AG04449 (cell line): ENCODE measurements at places on chromosomes 13 and 19.

DNA sequence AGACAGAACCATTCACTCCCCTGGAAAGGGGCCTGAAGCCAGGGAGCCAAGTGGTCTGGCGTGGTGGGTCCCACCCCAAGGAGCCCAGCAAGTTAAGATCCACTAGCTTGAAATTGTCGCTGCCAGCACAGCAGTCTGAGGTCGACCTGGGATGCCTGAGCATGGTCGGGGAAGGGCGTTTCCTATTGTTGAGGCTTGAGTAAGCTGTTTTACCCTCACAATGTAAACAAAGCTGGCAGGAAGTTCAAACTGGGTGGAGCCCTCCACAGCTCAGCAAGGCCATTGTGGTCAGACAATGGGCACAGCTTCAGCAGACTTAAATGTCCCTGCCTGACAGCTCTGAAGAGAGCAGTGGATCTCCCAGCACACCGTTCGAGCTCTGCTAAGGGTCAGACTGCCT is 195.6 kb upstream of the DACH1 start:
- no peak for DNase-seq

DNA sequence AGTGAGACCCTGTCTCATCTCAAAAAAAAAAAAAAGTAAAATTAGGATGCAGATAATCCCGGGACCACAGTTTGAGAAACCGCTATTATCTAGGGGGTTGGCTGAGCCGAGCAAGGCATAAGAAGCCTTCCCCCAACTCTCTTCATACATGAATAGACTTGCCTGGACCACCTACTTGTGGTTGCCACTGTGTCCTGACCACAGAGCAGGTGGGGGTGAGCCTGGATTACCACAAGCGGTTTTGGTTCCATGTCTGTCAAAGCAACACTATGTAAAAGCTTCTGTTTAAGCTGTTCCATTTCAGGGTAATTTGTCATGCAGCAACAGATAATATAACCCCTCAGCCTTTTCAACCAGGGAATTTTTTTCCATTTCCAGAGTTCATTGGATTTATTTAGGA is 3.3 kb upstream of the NAPA start:
- no peak for DNase-seq

GRCh38 chr13:109427695-109428094 is 358.7 kb downstream of the IRS2 start:
- DNase-seq, result no peak

DNA sequence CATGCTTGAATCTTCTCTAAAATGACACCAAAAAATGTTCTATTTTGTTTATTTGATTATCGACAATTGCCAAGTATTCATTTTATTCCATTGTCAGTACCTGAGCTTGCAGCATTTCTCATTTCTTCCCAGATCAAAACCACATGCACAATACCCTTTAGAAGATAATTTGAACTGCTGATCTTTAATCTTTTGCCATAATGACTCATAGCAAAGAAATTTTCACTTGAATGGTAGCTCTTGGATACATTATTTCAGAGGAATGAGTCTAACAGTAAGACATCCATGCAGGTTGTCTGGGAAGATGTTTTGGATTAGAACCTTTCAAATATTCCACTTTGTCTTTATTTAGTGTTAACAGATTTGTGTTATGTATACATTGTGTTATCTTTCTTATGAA is 42.0 kb upstream of the RXFP2 start:
- no peak for DNase-seq

GRCh38 chr13:20254076-20254475 is 22.0 kb upstream of the GJB6 start:
- DNase-seq, result no peak

GRCh38 chr19:5123646-5124045 is 154.7 kb downstream of the KDM4B start:
- no peak for DNase-seq

DNA sequence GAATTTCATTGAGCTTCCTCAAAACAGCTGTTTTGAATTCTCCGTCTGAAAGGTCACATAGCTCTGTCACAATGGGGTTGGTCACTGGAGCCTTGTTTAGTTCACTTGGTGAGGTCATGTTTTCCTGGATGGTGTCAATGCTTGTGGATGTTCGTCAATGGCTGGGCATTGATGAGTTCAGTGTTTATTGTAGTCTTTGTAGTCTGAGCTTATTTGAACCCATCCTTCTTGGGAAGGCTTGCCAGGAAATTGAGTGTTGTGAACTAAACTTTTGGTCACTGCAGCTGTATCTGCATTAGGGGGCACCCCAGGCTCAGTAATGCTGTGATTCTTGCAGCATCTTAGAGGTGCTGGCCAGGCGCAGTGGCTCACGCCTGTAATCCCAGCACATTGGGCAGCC is 22.0 kb downstream of the BLOC1S3 start:
- no peak for DNase-seq

GRCh38 chr19:41449079-41449864 is 6.3 kb downstream of the ERICH4 start:
- no peak for DNase-seq

GRCh38 chr13:42895776-42896175 is 96.3 kb downstream of the EPSTI1 start:
- DNase-seq, result no peak

DNA sequence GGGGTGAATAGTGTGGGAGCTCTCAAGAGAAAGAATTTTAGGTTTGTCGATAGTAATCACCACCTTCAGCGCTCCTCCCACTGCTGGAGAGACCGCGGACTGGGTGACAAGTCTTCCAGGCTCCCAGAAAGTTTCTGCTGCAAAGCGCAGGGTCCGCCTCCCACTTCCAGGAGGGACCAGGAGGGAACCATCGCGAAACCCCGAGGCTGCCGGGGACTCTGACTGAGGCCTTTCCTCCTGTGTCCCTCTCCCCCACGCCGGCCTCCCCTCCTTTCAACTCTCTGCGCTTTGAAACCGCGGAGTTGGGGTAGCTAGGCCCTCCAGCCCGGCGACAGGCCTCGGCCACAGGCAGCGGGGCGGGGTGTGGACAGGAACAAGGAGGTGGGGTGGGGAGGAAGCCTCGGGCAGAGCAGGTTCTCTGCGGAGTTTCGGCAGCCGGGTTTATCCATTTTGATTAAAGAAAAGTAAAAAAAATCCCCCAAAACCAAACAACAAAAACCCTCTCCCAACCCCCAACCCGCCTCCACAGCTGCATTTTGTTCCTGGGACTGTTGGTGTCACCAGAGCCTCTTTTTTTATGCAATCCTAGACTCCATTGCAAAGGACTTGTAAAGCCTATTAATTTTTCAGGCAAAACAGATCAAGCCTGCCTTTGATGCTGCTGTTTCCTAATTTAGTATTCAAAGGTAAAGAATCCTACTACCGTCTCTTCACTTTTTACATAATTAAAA is 157.2 kb downstream of the TM9SF2 start:
- no peak for DNase-seq

DNA sequence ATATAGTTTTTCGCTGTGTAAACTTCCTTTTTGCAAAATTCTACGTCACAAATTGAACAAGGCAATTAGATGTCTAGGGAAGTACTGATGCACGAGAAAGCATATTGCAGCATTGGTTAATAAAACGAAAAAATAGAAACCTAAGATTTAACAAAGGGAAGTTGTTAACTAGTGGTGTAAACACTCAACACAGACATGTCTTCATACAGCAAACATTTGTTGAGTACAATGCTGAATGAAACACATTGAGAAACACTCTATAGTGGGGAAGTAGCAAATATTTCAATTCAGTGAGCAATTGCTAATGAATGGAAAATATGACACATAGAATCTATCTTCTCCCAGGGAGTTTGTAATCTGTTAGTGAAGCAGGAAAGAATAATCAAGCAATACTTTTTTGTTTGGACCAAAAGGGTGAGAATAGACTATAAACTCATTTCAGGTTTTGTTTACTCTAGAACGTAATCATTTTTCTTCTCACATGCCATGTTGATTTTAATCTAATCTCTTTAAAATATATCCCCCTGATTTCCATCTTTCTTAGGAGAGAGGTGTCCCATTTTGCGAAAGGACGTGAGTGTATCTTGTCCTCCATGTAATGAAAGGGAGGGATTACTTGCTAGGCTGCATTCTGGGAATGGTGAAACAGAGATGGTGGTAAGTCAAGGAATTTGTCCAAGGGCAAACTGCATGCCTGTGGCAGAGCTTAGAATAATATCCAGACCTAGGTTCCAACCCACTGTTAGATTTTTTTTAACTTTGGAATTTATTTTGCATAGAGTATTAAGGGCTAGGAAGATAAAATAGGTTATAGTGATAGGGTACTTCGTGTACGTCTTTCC is 1.7 kb upstream of the ANKRD10 start:
- peak; percentile 71 for DNase-seq

DNA sequence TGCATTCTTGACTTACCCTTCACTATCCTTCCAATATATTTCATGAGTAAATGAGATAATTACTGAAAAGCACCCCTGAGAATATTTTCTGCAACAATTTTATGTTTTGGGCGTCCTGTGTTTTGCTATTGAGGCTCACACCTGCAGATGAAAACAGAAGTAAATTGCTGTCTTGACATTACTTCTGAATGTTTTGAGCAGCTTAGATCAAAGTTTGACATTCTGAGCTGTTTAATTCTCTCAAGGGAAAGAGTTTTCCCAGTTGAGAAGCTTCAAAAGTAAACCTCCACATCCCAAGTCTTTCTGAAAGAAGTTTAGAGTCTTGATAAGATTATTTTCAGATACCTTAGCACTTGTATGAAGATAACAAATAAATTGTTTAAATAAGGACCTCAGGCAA is 1667.2 kb upstream of the SLC10A2 start:
- DNase-seq, result no peak

- DNase-seq, result no peak
Observed at GRCh38 chr13:61192826-61193225, 222.8 kb downstream of the PCDH20 start.

GRCh38 chr19:40565910-40566495 is 10.7 kb upstream of the SHKBP1 start:
- DNase-seq, result no peak

- no peak for DNase-seq
Observed at GRCh38 chr19:14158276-14159023, 22.1 kb upstream of the ASF1B start.

- DNase-seq, result no peak
Observed at GRCh38 chr19:30563691-30564090, 191.5 kb downstream of the ZNF536 start.

DNA sequence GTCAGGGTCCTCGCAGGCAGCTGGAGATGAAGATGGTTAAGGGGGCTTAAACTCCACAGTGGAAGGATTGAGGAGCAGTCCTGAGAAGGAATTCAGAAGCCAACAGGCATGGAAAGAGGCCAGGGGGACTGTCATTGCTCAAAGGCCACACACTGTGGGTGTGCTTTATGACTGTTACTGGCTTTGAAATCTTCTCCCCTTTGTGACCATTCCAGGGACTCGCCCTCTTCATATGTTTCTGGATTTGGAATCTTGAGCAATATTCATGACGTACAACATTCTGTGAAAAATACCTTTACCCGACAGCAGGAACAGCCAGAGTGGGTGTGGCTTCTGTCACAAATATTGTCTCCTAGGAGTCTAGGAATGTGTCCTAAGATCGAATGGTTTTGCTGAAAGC is 16.6 kb downstream of the CEACAM7 start:
- DNase-seq, result no peak

GRCh38 chr13:33265133-33265532 is 20.4 kb downstream of the STARD13 start:
- DNase-seq, result no peak

- DNase-seq, result no peak
Observed at GRCh38 chr13:60226507-60226906, 62.8 kb upstream of the DIAPH3 start.

DNA sequence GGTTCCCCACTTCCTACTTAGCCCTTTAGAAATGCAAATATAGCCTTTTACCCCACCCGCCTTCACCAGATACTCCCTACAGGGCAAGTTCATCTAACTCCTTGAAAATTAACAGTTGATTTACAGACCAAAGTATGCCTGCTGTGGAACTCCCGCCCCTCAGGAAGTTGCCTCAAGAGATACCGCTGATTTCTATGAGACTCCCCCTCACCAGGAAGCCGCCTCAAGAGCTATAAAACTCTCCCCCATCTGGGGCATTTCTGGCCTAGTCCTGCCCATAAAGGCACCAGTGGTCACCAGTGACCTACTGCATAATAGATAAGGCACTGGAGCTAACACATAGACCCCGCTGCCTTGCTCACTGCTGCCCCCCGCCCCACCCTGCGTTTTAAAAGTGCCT is 201.7 kb upstream of the UBL3 start:
- no peak for DNase-seq

DNA sequence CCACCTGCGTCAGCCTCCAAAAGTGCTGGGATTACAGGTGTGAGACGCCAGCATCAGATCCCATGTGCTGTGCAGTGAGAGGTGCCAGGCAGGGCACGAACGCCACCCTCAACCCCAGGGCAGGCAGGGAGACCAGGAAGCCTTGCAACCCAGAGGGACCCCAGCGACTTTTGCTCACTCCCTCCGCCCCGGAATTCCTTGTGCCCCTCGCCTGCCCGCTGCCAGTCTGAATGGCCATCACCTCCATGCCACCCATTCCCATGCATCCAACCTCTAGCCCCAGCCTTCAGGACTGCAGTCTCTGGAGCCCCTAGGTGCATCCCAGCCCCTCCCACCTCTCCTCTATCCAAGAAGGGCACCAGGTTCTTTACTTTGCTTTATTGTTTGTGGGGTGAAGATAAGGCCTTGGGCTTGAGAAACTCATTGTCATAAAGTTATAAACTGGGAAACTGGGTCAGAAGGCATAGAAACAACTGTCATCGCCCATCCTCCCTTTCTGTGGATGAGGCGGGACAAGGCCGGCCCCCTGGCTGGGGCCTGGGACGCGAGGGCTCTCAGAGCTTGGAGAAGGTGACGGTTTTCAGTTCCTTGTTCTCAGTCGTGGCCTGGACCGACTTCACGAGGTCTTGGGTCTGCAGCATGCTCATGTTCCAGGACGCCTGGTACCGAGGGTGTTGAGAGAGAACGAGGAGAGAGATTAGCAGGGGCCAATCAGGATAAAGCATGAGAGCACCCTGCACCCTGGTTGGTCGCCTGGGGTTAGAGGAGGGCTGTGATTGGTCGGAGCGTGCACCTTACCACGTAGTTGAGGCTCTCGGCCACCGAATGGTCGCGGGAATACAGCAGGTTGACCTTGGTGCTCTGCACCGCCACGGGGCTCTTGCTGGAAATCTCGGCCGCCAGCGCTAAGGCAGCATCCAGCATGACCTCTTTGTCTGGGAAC is 2.6 kb upstream of the LGALS4 start:
- no peak for DNase-seq

DNA sequence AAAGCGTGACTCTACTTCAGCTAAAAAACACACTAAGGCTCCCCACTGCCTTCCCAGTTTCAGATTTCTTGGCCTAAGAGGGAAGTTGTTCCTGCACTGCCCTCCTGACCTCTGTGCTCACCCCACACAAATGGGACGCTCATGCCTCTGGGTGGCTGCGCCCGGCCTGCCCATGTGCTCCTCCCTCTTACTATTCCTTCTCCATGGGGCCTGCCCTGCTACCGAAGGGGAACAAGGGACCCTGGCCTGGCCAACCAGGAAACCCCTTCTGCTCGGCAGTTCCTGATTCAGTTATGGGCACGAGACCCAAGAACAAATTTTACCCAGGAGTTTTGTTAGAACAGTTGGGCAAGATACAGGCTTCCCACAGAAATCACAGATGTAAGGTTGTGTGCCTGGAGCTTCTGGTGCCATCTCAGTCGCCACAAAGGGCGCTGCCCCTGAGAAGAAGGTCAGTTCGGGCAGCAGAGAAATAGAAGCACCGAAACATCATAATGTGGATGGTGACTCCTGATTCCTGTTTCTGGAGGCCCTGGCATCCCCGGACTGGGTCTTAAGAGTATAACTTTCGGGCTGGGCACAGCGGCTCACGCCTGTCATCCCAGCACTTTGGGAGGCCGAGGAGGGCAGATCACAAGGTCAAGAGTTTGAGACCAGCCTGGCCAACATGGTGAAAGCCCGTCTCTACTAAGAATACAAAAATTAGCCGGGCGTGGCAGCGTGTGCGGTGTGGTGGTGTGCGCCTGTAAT is 5.4 kb upstream of the PLPP2 start:
- no peak for DNase-seq
